ENCODE measurements at places on chromosomes 7 and 10. TPM values are rescaled to one million over a fixed set of nuclear protein-coding genes. Genes with fewer than 3 reads are reported as not detected.
A peak's percentile ranks its signal among the peaks of the same experiment; 100 is the strongest.

DNA sequence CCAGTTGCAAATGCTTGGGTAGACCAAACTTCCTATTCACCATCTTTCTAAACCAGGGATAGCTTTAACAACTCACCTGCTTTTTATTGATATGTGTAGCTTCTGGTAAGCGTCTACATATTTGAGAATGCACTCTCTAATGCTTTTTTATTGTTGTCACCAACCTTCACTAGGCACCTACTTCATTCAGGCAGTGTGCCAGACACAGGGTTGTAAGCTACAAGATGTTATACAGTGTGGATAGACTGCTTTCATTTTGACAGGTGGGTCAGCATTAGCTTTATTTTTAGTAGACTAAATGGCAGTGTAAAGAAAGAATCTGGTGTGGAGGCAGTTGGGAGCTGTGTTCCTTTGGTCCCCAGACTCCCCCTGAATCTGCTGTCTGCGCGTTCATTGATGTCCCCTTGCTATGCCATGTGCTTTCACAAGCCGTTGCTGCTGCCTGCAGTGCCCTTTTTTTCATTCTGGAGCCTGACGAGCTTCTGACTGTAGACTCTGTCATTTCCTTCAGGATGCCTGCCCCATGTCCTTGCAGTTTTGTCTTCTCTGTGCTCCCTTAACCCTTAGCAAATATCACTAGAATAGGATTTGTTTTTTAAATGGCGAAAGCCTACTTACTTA, 32.1 kb downstream of the NRF1 start:
- H3K36me3 ChIP-seq: no peaks in the 10 kb centered on the region
- H3K4me3 ChIP-seq: no peak overlapping the region
- DNase-seq: no peak
- peak overlapping the region; percentile 48 for H3K27ac ChIP-seq
- H3K27me3 ChIP-seq: no peaks in the 10 kb centered on the region

- peaks cover 14% of the 10 kb centered on the region for H3K27me3 ChIP-seq
- H3K27ac ChIP-seq: peak overlapping the region; percentile 55
- H3K4me1 ChIP-seq: peaks cover 19% of the 10 kb centered on the region
- peak overlapping the region; percentile 80 for H3K4me3 ChIP-seq
- no peaks in the 10 kb centered on the region for H3K36me3 ChIP-seq
Measured at GRCh38 chr10:125160856-125161706, 718 bp upstream of the CTBP2 start.

- H3K27ac ChIP-seq: no peak overlapping the region
- peaks cover 11% of the 10 kb centered on the region for H3K36me3 ChIP-seq
- H3K4me1 ChIP-seq: no peaks in the 10 kb centered on the region
Measured at GRCh38 chr7:34747176-34747781, 89.3 kb downstream of the NPSR1 start.

- no peak overlapping the region for H3K27ac ChIP-seq
- no peak overlapping the region for H3K4me3 ChIP-seq
- peaks cover 22% of the 10 kb centered on the region for H3K4me1 ChIP-seq
- DNase-seq: no peak
- H3K27me3 ChIP-seq: peaks cover 8% of the 10 kb centered on the region
- H3K36me3 ChIP-seq: no peaks in the 10 kb centered on the region
Measured at GRCh38 chr7:101990811-101991418, 173.5 kb downstream of the CUX1 start.

Gene ABCA13
- total RNA-seq: 0.61 TPM

DNA sequence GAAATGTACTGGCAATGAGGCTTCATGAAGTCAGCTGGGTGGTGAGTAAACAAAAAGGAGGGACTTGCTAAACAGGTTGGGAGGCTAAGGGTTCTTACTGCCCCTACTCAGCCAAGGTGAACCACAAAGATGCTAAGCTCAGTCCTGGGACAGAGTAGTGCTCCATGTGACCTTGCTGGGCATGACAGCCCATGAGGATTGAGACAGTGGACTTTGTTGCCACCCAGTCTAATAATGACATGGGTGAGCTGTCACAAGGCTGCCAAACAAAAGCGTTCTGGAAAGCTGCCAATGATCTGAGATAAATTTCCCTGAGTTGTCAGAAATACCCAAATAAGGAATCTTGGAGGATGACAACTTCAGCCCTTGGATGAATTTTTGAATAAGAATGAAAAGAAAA, 75.2 kb downstream of the CLEC2L start:
- no peak overlapping the region for H3K27ac ChIP-seq
- no peaks in the 10 kb centered on the region for H3K4me1 ChIP-seq
- peaks cover 1% of the 10 kb centered on the region for H3K27me3 ChIP-seq

- H3K27ac ChIP-seq: no peak overlapping the region
- DNase-seq: no peak
- peaks cover 2% of the 10 kb centered on the region for H3K4me1 ChIP-seq
- no peak overlapping the region for H3K4me3 ChIP-seq
- peaks cover 3% of the 10 kb centered on the region for H3K36me3 ChIP-seq
Measured at GRCh38 chr10:127522298-127522697, 26.8 kb upstream of the NPS start.
